Dermis lymphatic vessel endothelial cell (primary cell): ENCODE measurements at places on chromosomes 16 and 17. TPM values are rescaled to one million over a fixed set of nuclear protein-coding genes. Genes with fewer than 3 reads are reported as not detected.

The TP53TG3 gene
- total RNA-seq, result not detected in 2 replicates

The MYH4 gene
- not detected in 2 replicates for total RNA-seq

The CLEC18A gene
- total RNA-seq, result 0.09 and 0.11 TPM in 2 replicates

The GTF3C1 gene
- total RNA-seq, result 47.0 and 48.4 TPM in 2 replicates

The TNS4 gene
- total RNA-seq, result not detected in 2 replicates
